ENCODE measurements at places on chromosomes 13 and 19.

- DNase-seq, result no peak
These were observed 3.8 kb upstream of the ZNF681 start for GRCh38 chr19:23762548-23762883.

DNA sequence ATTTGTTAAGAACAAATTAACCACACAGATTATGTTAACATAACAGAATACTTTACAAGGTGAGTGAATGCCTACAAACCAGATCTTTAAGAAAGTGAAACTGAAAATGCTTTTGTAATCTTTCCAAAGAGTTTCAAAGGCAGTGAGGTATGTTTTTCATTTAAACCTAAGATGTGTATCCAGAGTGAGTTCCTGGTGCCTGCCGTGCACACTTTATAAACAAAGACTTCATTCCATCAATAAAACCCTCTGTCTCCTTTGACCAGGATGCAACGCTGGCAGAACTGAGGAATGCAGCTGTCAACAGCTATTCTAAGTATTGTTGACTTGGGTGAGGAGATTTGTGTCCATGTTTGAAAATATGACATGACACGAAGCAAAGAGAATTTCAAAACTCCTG, 344.6 kb downstream of the DNAJC15 start:
- DNase-seq, result peak; percentile 10

GRCh38 chr13:83995930-83996329, 113.7 kb upstream of the SLITRK1 start:
- no peak for DNase-seq

DNA sequence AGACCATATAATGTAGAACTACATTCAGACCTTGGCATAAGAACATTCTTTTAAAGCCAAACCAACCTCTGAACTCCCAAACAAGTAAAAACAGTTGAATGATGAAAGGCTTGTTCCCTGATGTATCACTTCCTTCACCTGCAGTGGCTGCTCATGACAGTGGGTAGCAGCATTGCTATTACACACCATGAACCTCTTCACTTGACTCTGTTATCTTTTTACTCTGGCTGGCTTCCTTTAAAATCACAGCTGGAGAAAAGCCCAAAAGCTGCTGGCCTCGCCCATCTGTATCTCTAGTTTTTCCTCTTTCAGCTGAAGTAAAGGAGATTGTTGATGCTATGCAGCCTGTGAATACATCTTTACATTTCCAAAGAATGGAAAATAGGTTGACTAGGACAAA, 22.6 kb downstream of the THSD1 start:
- no peak for DNase-seq

- DNase-seq, result no peak
These were observed 14.8 kb upstream of the ZNF492 start for GRCh38 chr19:22619371-22619770.

GRCh38 chr13:66492479-66492878, 737.7 kb downstream of the PCDH9 start:
- DNase-seq, result no peak

GRCh38 chr19:12943437-12944044, 2.1 kb upstream of the RAD23A start:
- no peak for DNase-seq

GRCh38 chr19:2207991-2208860, 27.9 kb downstream of the PLEKHJ1 start:
- peak; percentile 30 for DNase-seq

DNA sequence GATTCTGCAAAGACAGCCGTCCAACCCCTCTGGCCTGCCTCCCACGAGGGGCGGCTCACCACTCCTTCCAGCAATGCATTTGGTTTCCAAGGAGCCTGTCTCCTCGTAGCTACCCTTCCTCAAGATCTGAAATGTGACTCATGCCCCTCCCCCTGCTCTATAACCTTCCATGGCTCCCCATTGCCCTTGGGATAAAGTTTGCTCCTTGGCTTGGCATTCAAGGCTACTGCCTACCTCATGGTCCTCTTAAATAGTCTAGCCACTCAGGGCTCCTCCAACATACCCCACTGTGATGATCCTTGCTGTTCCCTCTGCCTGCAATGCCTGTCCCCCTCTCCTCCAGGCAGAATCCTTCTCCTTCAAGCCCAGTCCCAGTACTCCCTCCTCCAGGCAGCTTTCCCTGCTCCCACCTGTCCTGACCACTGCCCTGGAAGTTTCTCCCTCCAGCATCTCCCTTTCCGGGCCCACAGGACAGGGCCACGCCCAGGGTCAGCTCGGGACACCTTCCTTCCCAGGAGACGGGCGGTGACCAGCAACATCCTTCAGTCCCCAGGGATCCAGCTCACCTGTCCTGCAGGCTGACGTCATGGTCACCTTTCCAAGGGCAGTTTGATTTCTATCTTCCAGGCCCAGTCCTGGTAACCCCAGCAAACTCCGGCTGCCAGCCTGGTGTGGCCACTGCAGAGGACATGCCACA, 19.2 kb upstream of the SEMA6B start:
- no peak for DNase-seq

DNA sequence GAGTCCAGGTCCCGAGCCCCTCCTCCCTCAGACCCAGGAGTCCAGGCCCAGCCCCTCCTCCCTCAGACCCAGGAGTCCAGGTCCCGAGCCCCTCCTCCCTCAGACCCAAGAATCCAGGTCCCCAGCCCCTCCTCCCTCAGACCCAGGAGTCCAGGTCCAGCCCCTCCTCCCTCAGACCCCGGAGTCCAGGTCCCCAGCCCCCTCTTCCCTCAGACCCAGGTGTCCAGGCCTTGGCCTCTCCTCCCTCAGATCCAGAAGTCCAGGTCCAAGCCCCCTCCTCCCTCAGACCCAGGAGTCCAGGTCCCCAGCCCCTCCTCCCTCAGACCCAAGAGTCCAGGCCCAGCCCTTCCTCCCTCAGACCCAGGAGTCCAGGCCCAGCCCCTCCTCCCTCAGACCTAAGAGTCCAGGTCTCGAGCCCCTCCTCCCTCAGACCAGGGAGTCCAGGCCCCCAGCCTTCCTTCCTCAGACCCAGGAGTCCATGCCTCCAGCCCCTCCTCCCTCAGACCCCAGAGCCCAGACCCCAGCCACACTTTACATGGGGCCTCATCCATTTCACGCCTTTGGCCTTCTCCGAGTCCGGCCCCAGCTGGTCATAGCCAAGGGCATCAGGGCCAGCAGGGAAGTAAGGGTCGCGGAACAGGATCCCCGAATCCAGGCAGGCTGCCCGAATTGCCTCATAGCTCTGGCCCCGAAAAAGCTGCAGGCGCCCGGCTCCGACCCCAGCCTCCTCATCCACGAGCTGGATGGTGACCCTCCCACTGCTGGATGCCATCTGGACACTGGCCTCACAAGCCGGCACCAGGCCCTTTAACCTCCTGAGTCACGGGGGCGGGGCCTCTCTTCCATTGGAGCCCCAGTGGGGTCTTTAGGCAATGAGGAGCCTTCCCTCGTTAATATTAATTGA, 628 bp downstream of the CAPN12 start:
- no peak for DNase-seq

GRCh38 chr19:434152-434960, 25.4 kb upstream of the C2CD4C start:
- DNase-seq, result no peak

DNA sequence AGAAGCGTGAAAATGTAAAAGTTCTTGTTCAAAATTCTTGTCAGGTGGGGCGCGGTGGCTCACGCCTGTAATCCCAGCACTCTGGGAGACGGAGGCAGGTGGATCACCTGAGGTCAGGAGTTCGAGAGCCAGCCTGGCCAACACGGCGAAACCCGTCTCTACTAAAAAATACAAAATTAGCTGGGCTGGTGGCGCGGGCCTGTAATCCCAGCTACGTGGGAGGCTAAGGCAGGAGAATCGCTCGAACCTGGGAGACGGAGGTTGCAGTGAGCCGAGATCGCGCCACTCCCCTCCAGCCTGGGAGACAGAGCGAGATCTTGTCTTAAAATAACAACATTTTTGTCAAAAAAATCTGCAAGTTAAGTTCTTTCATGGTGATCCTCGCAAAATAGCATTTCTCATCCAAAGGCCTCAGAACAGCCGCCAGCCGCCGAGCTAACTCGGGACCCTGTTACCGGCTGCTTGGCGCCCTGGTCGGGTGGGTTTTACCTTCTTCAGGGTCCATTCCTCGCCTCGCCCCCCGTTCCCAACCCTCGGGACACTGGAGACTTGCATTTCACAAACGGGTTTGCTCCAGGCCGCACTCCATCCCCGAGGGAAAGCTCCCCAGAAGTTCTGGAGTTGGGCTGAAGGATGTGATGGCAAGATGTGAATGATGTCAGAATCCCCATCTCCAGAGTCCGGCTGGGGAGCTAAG, 1.6 kb downstream of the LATS2 start:
- no peak for DNase-seq

- no peak for DNase-seq
These were observed 210.4 kb upstream of the SOX1 start for GRCh38 chr13:111856571-111856970.

DNA sequence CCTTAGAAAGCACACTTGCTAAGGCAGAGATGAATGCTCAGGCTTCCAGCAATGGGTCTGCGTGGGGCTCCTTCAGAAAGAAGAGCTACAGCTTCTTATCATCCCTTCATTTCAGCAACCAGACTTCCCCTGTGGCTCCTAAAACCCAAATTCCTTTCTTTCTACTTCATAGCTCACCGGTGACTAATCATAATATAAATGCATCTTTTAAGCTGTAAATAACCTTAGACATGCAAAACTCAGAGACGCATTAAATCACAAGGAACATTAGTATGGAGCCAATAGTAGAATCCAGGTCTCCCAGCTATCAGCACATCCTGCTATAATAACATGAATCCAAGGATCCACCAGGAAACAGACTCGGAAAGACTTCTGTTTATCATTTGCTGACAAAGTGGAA, 375.6 kb downstream of the COG6 start:
- no peak for DNase-seq

DNA sequence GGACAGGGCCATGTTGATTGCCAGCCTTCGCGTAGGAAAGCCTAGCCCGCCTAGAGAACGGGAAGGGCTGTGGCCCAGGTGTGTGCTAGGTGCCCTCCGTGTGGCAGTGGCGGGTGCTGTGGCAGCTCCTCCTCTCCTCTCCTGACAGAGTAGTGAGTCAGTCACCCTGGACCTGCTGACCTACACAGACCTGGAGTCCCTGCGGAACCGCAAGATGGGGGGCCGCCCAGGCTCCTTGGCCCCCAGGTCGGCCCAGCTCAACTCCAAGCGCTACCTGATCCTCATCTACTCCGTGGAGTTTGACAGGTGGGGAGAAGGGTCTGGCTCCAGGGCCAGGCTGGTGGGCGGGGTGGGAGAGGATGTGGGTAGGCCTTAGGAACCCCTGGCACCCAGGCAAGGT, 11.1 kb downstream of the CCDC61 start:
- no peak for DNase-seq

DNA sequence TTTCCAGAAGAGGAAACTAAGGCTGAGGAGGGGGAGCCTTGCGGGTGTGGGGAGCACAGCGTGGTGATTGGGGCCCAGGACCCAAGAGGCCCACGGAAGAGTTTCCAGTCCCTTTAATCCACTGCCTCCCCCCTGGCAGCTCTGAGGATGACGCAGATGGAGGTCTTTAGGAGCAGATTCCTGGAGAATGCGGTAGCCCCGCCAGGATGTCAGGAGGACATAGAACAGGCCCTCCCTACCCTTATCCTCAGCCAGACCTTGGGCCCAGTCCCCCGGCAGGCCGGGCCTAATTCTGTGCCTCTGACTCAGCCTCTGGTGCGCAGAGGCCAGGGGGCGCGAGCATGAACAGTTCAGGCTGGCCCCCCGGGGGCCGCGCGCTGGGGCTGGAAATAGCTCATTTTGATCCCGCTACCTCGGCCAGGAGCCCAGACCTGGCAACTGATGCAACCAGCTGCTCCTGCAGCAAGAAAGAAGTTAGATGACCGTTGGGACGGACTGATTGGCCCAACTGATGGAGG, 461 bp upstream of the HSPB6 start:
- no peak for DNase-seq

GRCh38 chr13:63629591-63629990, 2213.9 kb upstream of the PCDH20 start:
- no peak for DNase-seq

- DNase-seq, result no peak
These were observed 5.6 kb upstream of the PRKD2 start for GRCh38 chr19:46722421-46723022.

GRCh38 chr19:46704379-46705076, 12.4 kb downstream of the PRKD2 start:
- DNase-seq, result peak; percentile 86

DNA sequence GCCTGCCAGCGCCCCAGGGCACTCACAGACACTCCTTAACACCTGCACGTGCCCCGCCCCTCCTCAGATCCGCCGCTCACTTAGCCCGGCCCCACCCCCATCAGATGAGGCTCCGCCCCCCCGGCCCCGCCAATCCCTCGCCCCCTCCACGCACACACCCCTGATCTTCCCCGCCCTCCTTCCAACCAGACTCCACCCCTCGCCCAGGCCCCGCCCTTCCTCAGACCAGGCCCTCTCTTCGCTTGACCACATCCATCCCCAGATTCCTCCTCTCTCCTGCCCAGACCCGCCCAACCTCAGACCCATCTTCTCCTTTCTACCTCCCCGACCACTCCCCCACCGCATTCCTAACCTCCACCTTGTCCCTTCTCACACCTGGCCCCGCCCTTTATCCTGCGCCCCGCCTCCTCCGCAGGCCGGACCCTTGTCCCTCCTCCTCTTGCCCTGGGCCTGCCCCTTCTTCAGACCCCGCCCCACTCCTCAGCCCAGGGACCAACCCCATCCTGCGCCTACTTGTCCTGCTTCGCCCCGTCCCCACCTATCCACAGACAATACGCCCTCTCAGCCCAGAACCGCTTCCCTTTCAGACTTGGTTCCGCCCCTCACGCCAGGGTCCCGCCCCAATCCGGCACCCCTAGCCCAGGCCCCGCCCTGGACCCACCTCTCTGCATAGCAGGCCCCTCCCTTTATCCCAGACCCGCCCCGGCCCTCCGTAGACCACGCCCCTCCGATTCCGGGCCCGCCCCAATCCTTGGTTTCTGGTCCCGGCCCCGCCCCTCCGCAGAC, 452 bp upstream of the KLHL26 start:
- peak; percentile 98 for DNase-seq

- DNase-seq, result no peak
These were observed 468.9 kb downstream of the UQCRFS1 start for GRCh38 chr19:28744014-28744413.

- DNase-seq, result no peak
These were observed 1.1 kb upstream of the SWSAP1 start for GRCh38 chr19:11373166-11373884.

DNA sequence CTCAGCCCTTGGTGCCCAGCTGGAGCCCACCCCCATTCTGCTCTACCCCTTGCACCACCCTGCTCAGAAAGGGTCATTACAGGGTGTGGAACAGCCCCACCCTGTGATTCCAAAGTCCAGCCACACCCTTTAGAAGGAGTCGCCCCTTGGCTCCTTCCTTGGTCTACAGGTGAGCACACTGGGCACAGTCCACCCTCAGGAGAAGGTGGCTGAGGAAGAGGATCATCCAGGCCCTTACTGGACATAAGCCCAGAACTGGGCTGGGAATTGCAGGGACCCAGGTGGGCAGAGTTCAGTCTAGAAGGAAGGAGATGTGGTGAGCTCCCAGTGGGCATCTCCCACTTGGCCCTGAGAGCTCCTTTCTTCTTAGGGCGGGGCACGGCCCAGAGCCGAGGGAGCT, 8.6 kb downstream of the SLC46A3 start:
- DNase-seq, result no peak

- no peak for DNase-seq
These were observed 9.0 kb upstream of the CEACAM5 start for GRCh38 chr19:41699231-41699967.

- DNase-seq, result no peak
These were observed 12.0 kb downstream of the TFDP1 start for GRCh38 chr13:113596321-113597200.

GRCh38 chr13:23660249-23660648, 90.0 kb downstream of the TNFRSF19 start:
- DNase-seq, result no peak

GRCh38 chr19:17755977-17756670, 4.8 kb downstream of the FCHO1 start:
- peak; percentile 59 for DNase-seq
